A549 treated with ZK216348 at 1 μM for 4 hours (cell line): ENCODE measurements at places on chromosomes 3 and 15. TPM values are rescaled to one million over a fixed set of nuclear protein-coding genes. Genes with fewer than 3 reads are reported as not detected.

Gene TRMT10C
- 18.7 to 44.6 TPM (median 33.3 TPM) in 5 replicates for total RNA-seq

Gene RASGRF1
- total RNA-seq = 0.32 to 1.9 TPM (median 0.54 TPM) in 5 replicates

Gene DAPK2
- total RNA-seq = 2.8 to 4.9 TPM (median 4.2 TPM) in 5 replicates

Gene IL1RAP
- total RNA-seq = 4.8 to 7.3 TPM (median 5.3 TPM) in 5 replicates

Gene FBLN2
- 1.5 to 3.1 TPM (median 2.2 TPM) in 5 replicates for total RNA-seq

Gene CAMKV
- total RNA-seq = 0.26 to 0.77 TPM (median 0.45 TPM) in 5 replicates

Gene PPARG
- total RNA-seq = 34.3 to 43.0 TPM (median 40.4 TPM) in 5 replicates

Gene GOLGA6D
- total RNA-seq = 0.07 TPM in 1 of 5 replicates, not detected in the others

Gene MST1R
- total RNA-seq = 6.0 to 9.9 TPM (median 7.4 TPM) in 5 replicates

Gene KNG1
- 0.09 TPM in 1 of 5 replicates, not detected in the others for total RNA-seq

Gene IP6K2
- total RNA-seq = 46.3 to 49.1 TPM (median 48.9 TPM) in 5 replicates

Gene DCUN1D1
- total RNA-seq = 9.6 to 24.2 TPM (median 19.2 TPM) in 5 replicates

Gene C2CD4A
- total RNA-seq = 0.09 to 0.18 TPM (median 0.15 TPM) in 4 of 5 replicates, not detected in the other

Gene THAP10
- total RNA-seq = 3.2 to 7.1 TPM (median 5.8 TPM) in 5 replicates

Gene ZFYVE19
- 11.6 to 20.5 TPM (median 16.4 TPM) in 5 replicates for total RNA-seq

Gene PRICKLE2
- total RNA-seq = 1.9 to 3.3 TPM (median 2.6 TPM) in 5 replicates

Gene STAB1
- 0.09 to 0.14 TPM in 2 of 5 replicates, not detected in the others for total RNA-seq

Gene OSBPL10
- 15.5 to 21.7 TPM (median 18.9 TPM) in 5 replicates for total RNA-seq

Gene ATP13A5
- not detected in 5 replicates for total RNA-seq

Gene ARPIN
- 8.9 to 13.5 TPM (median 11.4 TPM) in 5 replicates for total RNA-seq

Gene A4GNT
- total RNA-seq = not detected in 5 replicates

Gene CCR5
- not detected in 5 replicates for total RNA-seq

Gene ARL14
- total RNA-seq = 0.42 to 0.93 TPM (median 0.58 TPM) in 5 replicates

Gene WDR72
- 4.2 to 6.9 TPM (median 6.7 TPM) in 5 replicates for total RNA-seq

Gene LMAN1L
- total RNA-seq = not detected in 5 replicates

Gene CEP97
- 2.8 to 6.6 TPM (median 5.9 TPM) in 5 replicates for total RNA-seq

Gene KBTBD12
- not detected in 5 replicates for total RNA-seq

Gene SCN5A
- 0.54 to 1.9 TPM (median 0.88 TPM) in 5 replicates for total RNA-seq

Gene PGBD4
- total RNA-seq = 1.1 to 1.8 TPM (median 1.6 TPM) in 5 replicates

Gene HEG1
- total RNA-seq = 5.0 to 10.0 TPM (median 7.3 TPM) in 5 replicates

Gene ADAMTSL3
- total RNA-seq = 0.11 to 1.1 TPM (median 0.33 TPM) in 5 replicates

Gene SAMD7
- not detected in 5 replicates for total RNA-seq

Gene GABRR3
- not detected in 5 replicates for total RNA-seq

Gene MINDY2
- 2.1 to 7.7 TPM (median 4.9 TPM) in 5 replicates for total RNA-seq

Gene CLDN18
- not detected in 5 replicates for total RNA-seq

Gene PSTPIP1
- not detected in 5 replicates for total RNA-seq

Gene SAXO2
- 1.5 to 5.0 TPM (median 1.7 TPM) in 5 replicates for total RNA-seq

Gene SLTM
- 75.5 to 88.1 TPM (median 77.0 TPM) in 5 replicates for total RNA-seq

Gene SLC51A
- not detected in 5 replicates for total RNA-seq

Gene AADAC
- 14.1 to 19.9 TPM (median 15.7 TPM) in 5 replicates for total RNA-seq

Gene GOLGA6L9
- total RNA-seq = 2.5 to 3.1 TPM (median 2.9 TPM) in 5 replicates

Gene C3orf85
- total RNA-seq = not detected in 5 replicates

Gene DPPA2
- total RNA-seq = not detected in 5 replicates

Gene IRAK2
- total RNA-seq = 17.2 to 22.0 TPM (median 20.3 TPM) in 5 replicates
